K562 (cell line): ENCODE measurements at places on chromosomes 7 and 10.

DNA sequence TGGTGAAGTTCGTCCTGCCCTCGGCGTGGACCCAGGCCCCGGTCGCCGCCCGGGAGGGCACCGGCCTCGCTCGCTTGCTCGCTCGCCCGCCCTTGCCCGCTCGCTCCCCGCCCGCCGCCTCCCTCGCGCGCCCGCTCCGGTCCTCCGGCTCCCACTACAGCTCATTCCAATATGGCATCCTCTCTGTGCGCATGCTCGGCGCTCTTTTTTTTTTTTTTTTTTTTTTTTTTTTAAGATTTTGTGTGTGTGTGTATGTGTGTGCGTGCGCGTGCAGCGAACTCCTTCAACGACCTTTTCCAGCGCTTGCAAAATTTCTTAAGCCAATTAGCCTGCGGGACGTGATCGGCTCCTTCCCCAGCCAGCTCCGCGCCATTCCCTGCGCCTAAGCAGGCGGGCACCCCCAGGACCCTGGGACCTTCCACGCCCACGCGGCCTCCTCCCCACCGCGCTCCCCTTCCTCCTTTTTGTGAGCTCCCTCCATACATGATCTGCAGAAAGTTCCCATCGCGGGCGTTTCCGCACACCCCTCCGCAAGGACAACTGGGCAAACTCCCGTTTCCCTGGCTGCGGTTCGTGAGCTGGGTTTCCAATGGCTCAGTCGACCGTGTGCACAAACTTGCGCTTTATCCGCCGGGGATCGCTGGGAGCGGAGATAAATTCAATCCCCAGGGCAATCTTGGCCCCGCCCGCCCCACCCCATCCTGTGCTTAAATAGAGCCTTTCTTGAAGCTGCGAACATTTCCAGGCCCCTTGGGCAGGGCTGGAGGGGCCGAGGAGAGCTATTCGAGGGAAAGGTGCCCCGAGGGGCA, at the start of gene SFMBT2:
Gene SFMBT2 (minus strand): TSS at position 173 of the 809 bp plus-strand sequence. CDS start 29,136 bp downstream, outside the sequence.
- peak; percentile 83 for DNase-seq

- no peak for DNase-seq
Measured at GRCh38 chr7:80493121-80493849, 18.6 kb downstream of the GNAT3 start.

DNA sequence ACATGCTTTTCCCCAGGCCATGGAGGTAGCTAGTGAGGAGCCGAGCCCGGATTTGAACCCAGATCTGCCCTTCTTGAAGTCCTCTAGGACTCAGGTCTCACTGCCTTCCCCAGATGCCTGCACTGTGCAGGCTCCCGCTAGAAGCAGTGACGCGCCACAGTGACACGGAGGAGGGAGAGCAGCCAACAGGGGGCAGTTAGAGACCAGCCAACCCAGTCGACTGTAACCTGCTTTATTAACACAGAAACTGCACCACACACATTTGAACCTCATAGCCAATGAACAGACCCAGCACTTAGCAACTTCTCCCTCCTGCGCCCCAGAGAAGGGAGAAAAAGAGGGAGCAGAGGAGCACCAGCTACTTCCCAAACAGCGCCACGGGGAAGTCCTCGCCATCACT, 27.4 kb downstream of the PILRA start:
- peak; percentile 61 for DNase-seq

- DNase-seq: no peak
Measured at GRCh38 chr10:122458693-122459092, 2.7 kb upstream of the HTRA1 start.

DNA sequence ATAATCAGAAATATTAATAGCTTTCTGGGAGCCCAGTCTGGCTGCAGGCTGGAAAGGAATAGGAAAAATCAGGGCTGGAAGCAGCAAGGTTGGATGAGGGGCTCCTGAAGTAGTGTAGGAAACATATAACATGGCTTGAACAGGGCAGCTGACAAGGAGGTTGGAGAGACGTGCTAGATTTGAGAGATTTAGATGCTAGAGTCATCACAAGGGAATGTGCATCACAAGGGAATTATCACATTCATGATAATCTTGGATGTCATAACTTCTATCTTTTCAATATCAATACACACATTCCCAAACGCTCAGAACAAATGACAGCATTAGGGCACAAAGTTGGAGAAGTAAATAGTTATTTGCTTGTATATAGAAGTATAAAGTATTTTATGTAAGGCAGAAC, 120.9 kb upstream of the EGFR start:
- no peak for DNase-seq

GRCh38 chr7:47954231-47954911, 6.1 kb upstream of the PKD1L1 start:
- no peak for DNase-seq

DNA sequence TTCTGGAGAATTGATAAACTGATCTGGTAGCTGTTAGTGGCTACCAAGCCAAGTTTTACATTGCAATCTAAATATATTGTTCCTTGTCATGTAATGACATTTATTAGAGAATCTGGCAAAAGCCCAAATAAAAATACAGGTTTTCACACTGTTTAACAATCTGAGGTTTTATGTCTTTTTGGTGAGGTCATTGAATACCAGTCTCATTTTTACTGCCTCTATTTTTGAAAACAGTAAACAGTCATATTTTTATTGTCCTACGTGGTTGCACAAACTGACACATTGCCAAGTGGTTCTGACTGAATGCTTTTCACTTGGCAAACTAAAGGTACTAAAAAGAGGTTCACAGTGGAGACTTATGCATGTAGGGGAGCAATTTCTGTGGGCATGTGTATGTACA, 157.5 kb downstream of the PRKG1 start:
- no peak for DNase-seq

- no peak for DNase-seq
Measured at GRCh38 chr7:79790656-79791262, 337.3 kb upstream of the MAGI2 start.

- no peak for DNase-seq
Measured at GRCh38 chr7:48411619-48412018, 240.4 kb downstream of the ABCA13 start.

- DNase-seq: no peak
Measured at GRCh38 chr7:125195156-125195555, 265.5 kb upstream of the POT1 start.

DNA sequence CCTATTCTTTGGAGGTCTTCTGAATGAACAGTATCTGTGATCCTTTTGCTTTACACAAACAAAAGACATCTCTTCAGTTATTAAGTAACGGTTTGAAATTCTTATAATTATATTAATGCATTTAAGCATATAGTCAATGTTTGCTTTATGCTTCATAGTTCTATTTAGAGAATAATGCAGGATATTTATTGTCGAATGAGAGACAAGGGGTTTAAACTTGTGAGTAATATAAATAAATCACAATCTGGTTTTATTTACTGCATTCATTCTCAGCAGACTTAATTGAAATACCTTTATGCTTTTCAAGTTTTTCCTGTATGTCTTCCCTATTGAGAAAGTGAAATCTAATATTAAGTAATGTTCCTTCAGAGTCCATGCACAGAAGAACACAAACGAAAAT, 149.5 kb upstream of the LRRN3 start:
- DNase-seq: no peak

DNA sequence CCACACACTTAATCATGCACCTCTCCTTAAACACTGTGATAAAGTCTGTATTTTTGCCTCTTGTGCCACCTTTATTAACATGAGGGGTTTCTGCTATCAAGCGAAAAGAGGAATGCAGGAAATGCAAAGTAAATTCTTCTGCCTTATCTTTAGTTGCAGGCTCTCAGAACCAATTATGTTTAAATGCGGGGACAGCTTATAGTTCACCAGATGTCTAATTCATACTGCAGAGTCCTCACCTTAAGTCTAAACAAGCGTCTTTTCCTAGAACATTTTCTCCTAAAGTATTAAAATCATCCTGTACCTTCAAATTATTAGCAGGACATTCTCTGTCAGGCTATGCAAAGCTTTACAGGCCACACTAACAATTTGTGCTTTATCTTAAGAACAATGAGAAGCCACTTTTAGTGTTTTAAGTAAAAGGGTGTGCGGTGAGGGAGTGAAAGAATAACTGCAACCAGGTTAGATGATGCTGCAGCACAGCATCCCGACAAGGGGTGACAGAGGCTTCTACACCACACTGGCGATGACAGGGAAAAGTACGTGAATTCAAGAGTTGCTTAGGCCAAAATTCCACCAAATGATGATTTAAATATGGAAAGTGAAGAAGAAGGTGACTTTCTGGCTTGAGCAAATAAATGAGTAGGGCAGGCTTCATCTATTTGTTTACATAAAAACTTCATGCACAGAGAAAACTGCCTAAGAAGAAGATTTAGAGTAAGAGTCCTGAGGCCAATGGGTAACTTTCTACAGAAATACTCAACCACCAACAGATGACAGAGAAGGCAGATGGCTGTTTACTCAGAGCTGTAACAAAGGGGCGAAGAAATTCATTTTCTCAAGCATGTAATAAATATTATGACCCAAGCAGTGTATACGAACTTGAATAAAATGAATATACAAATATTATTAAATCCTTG, 36.0 kb downstream of the EZH2 start:
- peak; percentile 80 for DNase-seq

DNA sequence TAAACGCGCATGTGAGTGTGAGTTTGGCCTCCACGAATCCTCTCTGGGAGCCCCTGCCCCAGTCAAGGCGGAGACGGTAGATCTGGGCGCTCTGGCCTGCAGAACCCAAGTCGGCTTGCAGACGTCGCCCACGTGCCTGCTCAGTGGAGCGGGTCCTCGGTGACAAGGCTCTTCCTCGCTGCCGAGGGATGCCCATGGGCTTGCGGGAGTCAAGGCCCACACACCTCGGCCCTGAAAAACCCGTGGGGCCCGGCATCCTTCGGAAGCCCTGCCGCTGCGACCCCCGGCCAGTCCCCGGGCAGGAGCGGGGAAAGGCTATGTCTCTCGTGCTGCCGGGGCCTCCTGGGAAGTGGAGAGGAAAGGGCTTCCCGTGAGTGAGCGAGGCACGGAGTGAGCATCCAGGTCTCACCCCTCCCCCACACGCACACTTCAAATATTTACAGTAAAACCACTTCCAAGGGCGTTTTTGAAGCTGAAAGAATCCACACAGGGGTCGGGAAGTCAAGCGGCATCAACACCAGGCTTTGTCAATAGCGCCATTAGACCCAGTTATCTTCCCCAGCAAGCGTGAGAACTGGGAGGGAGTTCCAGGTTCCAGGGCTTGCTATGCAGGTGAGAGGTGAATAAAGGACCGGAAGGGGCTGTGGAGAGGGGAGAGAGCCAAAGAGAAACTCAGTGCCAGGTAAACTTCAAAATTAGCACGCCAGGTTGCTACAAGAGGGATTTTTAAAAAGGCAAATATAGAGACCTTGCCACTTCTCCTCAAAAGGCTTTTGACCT, 1.1 kb upstream of the MNX1 start:
- no peak for DNase-seq

GRCh38 chr10:102152545-102152890, 329 bp downstream of the NOLC1 start:
- no peak for DNase-seq

DNA sequence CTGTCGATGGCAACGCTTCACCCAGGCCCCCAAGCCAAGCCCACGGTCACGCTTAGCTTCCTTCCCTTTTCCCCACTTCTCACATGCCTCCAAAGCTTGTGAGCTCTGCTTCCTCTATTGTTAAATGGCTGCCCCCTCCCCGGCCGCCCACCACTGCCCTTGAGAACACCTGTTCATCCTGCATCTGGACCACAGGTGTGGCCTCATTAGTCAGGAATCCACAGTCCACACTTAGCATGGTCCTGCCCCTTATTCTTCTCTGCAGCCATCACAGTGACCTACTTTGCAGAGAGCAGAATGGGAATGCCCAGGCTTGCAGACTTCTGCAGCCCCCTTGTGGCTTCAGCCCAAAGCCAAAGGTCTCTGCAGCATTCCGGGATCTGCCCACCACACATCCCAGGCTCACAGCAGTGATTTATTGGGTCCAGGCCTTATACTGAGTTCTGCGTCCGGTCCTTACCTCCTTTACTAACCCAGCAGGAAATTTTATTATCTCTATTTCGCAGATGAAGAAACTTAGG, 66.9 kb downstream of the PTPRE start:
- DNase-seq: no peak
